ENCODE measurements at places on chromosomes 3 and 15.

DNA sequence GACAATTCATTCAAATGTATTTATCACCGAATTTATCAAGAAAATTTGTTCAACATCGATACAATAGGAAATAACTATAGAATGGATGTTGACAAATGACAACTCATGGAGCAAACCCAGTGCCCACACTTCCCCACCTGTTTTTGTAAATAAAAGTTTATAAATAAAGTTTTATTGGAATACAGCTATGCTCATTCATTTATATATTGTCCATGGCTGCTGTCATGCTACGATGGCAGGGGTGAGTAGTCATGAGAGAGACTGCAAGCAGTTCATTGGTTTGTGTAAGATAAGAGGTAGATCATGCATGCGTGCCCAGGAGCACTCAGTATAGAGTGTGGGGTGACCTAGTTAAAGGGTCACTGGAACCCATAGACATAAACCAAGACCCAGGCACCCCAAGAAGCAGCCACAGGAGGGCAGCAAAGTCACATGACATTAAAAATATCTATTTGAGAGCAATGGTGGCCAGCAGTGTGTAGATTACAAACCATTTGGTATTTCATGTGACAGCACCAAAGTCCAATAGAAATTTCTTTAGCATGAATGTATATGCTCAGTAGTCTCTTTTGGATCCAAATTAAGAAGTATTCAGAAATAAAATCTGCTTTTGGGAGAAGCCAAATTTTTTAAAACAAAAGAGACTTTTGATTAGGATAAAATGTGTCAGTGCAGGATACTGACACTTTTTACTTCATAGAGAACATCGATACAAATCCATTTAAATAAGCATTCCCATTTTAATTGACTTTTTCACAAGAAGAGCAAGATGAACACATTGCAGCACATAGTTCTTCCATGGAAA, 794.8 kb downstream of the MCTP2 start:
- no peak for DNase-seq

- no peak for DNase-seq
Measured at GRCh38 chr15:68080783-68081182, 26.7 kb downstream of the PIAS1 start.

DNA sequence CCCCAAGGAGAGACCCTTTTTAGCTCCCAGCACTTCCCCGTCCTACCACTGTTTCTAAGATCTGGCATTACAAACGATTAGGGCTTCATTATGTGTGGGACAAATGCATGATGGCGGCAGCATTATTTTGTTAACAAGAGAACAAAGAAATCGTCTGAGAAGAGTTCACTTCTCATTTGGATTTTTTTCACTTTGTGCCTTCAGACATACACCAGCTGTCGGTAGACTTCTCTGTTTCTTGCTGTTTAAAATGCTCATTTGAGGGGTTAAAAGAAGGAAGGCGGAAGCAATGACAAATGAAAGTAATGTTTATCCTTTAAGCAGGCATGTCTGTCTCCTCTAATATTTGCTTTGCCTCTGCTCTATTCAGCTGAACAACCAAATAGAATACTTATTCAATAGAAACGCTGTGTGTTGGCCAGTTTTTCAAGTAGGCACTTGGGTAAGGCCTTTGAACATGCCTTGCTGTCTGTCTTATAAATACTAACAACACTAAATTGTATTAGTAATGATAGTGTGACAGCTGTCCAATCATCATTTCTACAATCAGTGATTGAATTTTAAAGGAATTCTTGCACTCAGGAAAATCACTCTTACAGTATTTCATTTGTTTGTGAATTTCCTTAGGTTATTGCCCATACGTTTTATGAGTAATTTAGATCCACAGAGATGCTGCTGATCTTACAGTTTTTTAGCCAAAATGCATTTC, 382.4 kb downstream of the IL5RA start:
- DNase-seq: no peak

GRCh38 chr3:36713904-36714303, 50.4 kb downstream of the DCLK3 start:
- DNase-seq: no peak

- DNase-seq: no peak
Measured at GRCh38 chr15:49120832-49121231, 34.6 kb downstream of the COPS2 start.

DNA sequence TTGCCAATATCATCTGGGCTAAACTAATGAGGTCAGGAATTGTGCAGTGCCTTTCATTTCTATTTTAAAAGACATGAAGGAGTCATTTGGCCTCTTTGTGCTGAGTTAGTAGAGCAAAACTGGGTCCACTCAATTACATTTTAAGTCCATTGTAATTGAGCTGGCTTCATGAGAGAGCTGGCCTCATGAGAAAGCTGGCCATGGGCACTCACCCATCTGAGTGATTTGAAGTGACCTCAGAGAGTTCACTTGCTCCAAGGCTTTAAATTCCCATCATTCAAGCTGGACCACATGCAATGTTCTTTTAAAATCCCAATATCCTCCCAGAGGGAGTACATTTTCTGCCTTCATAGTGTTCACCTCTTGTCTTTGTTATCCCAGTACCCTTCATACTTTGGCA, 335.9 kb upstream of the WNT5A start:
- DNase-seq: no peak

DNA sequence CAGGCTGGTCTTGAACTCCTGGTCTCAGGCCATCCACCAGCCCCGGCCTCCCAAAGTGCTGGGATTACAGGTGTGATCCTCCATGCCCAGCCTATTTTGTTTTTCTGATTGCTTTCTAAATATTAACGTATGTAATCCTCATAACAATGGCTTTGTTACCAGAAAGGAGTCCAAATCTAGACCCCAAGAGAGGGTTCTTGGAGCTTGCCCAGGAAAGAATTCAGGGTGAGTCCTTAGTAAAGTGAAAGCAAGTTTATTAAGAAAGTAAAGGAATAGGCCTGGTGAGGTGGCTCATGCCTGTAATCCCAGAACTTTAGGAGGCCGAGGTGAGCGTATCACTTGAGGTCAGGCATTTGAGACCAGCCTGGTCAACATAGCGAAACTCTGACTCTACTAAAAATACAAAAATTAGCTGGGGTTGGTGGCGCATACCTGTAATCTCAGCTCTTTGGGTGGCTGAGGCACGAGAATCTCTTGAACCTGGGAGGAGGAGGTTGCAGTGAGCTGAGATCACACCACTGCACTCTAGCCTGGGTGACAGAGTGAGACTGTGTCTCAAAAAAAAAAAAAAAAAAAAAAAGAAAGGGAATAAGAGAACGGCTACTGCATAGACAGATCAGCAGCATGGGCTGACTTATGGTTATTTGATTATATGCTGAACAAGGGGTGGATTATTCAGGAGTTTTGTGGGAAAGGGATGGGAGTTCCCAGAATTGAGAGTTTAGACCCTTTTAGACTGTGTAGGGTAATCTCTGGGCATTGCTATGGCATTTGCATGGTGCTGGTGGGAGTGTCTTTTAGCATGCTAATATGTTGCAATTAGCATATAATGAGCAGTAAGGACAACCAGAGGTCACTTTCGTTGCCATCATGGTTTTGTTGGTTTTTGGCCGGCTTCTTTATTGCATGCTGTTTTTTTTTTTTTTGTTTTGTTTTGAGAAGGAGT, 36.1 kb downstream of the TYRO3 start:
- DNase-seq: no peak

DNA sequence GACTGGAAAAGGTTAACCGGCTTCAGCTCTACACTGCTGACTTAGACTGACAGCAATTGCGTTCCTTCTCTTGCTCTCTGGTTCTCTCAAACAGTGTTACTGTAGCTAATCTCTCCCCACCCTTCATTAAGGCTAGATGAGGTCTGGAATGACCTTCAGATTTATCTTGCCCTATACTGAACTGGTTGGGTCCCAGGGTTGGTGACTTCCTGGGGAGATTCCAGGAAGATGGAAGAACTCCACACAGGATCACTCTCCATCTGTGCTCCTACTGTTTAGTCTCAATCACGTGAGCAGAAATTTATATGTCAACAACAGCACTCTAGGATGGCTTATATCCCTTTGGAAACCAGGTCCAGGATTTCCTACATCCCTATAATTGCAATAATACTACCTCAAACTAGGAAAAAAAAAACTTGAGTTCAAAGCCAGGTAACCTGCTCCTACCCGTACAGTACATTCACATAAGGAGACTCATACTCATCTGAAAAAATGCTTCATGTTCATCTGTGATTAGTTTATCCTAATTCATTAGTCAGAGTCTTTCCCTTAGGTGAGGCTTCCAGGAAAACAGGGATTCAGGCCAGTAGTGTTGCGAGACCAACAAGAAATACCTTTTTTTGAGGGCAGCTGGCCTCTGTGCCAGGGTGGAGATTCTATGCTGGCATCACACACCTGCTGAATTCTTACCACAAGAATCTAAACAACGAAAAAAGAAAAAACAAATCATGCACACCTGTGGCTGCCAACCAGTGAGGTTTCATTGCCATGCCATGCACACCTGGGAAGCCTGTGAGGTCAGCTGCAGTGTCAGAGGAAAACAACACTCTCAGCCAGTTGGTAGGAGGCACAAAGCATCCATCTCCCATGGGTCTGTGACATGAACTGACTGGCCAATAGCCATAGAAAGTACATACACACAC, 297.3 kb downstream of the MECOM start:
- no peak for DNase-seq

GRCh38 chr3:130374908-130375307, 29.4 kb downstream of the COL6A5 start:
- no peak for DNase-seq

- DNase-seq: no peak
Measured at GRCh38 chr3:111619833-111620232, 24.7 kb upstream of the ZBED2 start.

- DNase-seq: no peak
Measured at GRCh38 chr3:45967724-45968123, 24.5 kb downstream of the CXCR6 start.

DNA sequence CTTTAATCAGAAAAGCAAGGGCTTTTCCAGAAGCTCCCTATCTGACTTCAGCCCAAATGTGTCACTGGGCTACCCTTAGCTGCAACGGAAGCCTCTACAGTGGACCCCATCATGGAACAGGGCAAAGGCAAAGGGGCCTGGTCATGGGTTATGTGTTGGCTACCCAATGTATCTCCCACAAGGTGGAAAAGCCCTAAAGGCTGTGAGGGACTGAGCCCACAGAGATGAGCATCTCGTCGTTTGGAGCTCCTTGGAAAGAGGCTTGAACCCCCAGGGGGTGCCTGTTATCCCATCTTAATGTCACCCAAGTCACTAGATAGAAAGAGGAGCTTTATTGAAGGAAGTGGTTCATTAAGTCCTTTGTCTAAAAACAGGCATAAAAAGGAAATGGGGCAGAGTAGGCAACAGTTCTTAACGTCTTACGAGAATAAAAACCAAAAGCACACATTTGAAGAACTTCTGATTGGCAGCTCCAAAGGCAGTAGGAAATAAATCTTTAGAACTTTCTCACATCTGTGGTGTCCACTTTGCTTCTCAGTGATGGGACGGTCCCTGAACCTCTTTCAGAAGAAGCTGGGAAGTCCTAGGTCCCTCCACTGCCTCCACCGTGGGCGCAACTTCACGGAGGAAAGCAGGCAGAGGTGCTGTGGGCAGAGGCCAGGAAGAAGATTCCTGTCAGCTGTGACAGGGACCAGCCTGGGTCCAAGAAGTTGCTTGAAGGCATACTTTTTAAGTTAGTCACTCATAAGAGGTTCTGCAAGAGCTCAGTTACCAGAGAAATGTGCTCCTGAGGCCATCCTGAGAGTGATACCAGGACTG, 93.7 kb downstream of the MYLK start:
- DNase-seq: no peak

DNA sequence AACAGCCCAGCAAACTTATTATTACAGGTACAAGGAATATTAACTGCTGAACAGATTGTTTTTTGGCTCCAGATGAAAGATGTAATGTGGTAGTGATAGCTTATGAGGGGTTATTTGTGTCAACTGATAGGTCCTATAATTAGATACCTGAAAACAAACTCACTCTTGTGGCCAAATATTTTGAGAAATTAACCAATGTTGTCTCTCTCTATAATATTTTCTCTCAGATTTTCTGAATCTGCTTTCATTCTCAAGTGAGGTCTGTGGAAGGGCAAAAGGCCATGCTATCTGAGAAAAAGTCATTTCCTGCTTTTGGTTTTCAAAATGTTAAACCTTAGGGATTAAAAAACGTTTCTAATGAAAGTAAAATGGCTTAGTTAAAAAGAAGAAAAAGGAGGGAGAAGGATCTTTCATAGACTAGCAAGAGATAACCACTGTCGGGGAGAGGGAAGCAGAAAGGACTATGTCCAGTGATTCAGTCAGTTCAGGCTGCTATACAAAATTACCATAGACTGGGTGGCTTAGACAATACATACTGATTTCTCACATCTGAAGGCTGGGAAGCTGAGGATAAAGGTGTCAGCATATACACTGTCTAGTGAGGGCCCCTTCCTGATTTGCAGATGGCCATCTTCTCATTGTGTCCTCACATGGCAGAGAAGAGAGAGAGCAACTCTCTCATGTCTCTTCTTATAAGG, 277.5 kb upstream of the P2RY1 start:
- DNase-seq: no peak

DNA sequence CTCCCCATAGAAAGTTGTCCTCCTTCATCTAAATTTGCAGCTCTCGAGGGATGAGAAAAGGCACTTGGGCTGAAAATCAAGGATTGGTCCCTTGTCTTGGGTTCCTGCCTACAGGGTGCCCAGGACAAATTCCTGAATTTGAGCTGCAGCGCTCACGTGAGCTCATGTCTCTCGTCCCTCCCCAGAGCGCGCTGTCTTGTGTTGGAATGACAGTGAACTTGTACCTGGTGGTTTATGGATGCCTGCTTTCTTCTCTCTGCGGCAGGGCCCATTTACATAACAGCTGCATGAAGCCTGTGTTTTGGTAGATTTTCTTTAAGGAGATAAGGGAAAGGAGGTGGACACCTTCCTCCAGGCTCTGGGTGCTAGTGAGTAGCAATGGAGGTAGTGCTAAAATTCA, 4.3 kb downstream of the RYR3 start:
- DNase-seq: no peak

- no peak for DNase-seq
Measured at GRCh38 chr15:60854858-60855564, 374.1 kb downstream of the RORA start.

DNA sequence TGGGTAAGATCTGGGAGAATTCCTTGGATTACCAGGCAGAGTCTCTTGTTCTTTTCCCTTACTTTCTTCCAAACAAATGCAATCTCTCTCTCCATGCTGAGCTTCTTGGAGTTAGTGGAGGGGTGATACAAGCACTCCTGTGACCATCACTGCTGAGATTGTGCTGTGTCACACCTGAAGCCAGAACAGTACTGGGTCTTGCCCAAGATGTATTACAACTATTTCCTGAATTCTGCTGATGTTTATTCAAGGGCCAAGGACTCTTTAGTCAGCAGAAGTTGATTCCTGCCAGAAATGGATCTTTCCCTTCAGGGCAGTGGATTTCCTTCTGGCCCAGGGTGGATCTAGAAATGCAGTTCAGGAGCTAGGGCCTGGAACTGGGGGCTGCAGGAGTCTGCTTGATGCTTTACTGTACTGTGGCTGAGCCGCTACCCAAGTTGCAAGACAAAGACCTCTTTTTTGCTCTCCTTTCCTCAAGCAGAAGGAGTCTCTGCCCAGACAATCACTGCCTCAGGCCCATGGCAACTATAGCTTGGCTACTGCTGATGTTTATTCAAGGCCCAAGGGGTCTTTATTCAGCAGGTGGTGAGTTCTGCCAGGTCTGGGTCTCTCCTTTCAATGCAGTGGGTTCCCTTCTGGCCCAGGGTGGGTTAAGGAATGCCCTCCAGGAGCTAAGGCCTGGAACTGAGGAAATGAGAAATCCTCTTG, 98.8 kb downstream of the SH3GL3 start:
- no peak for DNase-seq

GRCh38 chr3:119672776-119673175, 4.4 kb downstream of the COX17 start:
- DNase-seq: no peak

- no peak for DNase-seq
Measured at GRCh38 chr3:141114179-141114745, 63.1 kb downstream of the SPSB4 start.

GRCh38 chr15:40217166-40217824, 21.6 kb upstream of the PAK6 start:
- peak; percentile 28 for DNase-seq

Data from activated CD4-positive, alpha-beta T cell treated with anti-CD3 and anti-CD28 coated beads for 4 hours (primary cell).